Amniotic stem cell (primary cell): ENCODE measurements at places on chromosomes 4 and X.

DNA sequence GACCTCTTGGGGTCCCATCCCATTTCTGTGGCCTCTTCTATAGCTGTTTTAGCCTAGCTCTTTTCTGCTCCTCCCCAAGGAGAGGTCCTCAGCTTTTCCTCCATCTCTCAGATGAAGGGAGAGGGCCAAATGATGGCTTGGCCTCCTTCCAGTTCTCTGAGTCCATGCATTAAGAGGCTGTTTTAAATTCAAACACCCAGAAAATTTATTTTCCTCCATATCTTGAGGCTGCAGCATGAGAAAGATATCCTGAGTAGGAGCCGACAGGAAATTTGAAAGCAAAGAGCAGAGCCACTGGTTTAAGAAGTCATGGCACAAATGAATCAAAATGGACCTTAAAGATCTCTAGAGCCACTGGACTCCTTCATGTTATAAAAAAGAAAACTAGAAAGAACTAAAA lies 558.8 kb downstream of the MID1IP1 start:
- no peak for DNase-seq

- no peak for DNase-seq
These were observed 59.0 kb downstream of the ANXA10 start for GRCh38 chr4:168151327-168151726.

GRCh38 chr4:146640021-146640464 lies 1.4 kb downstream of the POU4F2 start:
- DNase-seq, result no peak

GRCh38 chr4:79207281-79207680 lies 118.6 kb downstream of the NAA11 start:
- DNase-seq, result no peak

DNA sequence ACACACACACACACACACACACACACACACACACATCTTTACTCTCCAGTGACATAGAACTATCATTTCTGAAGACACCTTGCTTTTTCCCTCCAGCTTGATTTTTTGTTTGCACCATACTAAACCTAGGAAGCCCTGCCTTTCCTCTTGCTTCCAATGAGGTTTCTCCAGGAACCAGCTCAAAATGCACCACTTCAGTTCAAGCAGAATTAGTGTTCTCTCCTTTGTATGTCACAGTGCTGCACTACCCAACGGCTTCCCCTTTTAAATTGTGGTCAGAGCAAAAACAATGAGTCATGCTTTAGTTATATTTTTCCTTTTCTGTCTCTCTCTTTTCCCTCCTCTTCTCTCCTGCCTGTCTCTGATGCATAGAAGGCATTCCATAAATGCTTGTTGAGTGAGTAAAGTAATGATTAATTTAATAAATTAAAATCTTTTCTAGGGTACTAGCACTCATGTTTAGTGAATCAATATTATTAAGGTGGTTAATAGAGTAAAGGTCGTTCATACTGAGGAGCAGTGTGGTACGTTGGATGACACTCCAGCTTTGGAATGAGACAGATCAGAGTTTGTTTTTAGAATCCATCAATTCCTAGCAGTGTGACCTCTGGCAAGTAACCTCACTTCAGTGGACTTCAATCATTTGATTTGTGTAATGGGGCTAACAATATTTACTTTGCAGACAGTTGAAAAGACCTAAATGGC lies 5.9 kb downstream of the RTL3 start:
- peak; percentile 4 for DNase-seq

DNA sequence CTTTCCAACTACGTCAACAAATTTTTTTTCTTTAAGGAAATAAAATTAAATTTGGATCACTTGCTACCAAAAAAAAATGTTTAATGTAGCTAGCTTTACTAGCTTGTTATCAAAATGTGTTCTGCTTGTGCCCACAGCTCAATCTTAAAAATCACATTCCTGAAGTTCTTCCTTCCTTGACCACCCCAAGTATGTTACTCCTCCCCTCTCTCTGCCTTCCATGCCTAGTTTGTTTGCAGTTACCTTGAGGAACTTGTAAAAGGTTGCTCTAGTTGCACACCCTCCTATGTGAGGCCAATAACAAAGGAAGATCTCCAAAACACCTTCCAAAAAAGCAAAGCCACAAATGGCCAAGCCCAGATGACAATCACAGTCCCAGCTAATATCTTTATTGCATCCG lies 19.6 kb upstream of the TMEM184C start:
- no peak for DNase-seq

GRCh38 chr4:80307774-80308465 lies 27.6 kb upstream of the CFAP299 start:
- DNase-seq, result peak; percentile 38

DNA sequence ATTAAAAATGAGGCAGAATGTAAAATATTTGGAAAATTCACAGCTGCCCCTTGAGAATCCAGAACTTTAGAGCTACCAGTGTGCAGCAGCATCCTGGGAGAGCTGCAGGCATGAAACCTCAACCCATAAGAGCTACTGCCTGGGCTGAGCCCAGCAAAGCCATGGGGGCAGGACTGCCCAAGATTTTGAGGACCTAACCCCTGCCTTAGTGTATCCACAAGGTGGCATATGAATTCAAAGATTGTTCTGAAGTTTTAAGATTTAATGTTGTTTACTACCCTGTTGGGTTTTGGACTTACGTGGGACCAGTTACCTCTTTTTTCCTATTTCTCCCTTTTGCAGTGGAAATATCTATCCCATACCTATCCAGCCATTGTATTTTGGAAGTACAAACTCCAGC lies 26.4 kb downstream of the CASP6 start:
- no peak for DNase-seq

- DNase-seq, result no peak
These were observed 46.3 kb downstream of the SPANXD start for GRCh38 chrX:141652286-141652685.

- no peak for DNase-seq
These were observed 696.9 kb downstream of the PCDH7 start for GRCh38 chr4:31417040-31417439.

DNA sequence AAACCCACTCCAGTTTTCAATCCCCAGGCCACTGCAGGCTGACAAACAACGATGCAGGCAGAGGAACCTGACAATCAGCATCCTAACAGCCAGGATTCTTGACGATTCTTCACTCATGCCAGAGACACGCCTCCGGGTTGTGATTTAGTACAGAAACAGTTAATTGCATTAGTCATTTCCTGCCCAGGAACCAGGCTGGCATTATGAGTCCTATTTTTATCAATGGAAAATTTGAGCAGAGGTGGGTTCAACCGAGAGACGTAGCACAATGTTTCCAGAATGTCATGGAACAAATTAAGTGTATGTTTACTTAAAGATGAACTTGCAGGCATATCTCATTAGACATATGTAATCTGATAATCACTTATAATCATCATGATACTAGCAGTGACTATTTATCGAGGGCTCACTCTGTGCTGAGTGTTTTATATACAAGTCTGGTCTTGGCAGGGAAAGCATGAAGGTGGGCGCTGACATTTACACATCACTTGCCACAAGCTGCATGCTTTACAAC lies 159.7 kb downstream of the NSUN7 start:
- DNase-seq, result peak; percentile 82

- DNase-seq, result peak; percentile 46
These were observed 25.5 kb upstream of the TMSB4X start for GRCh38 chrX:12949205-12949926.

GRCh38 chr4:53322696-53323095 lies 43.2 kb downstream of the SCFD2 start:
- DNase-seq, result no peak

- no peak for DNase-seq
These were observed 9.5 kb upstream of the TLR8 start for GRCh38 chrX:12896935-12897334.

- DNase-seq, result no peak
These were observed 1209.7 kb upstream of the PABPC4L start for GRCh38 chr4:135411251-135411650.

DNA sequence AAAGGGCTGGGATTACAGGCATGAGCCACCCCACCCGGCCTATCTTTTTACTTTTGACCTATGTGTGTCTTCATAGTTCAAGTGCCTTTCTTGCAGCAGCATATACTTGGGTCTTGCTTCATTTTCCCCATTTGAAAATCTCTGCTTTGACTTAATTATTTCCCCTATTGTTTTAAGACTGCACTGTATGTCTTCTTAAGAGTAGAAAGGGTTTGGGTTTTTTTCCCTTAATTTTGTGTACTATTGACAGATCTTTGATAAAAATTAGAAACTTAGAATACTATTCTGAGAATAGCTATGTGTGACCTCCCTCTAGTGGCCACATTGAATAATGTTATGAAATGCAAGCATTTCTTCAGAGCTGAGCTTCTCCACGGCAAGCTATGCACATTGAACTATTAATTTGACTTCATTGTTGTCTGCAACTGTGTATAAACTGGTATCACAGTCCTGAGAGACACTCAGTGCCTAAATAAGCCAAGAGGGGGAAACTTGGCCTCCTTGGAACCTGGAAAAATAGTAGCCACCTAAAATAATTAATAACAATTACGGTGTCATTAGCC lies 8.7 kb upstream of the SLC25A4 start:
- DNase-seq, result peak; percentile 38

DNA sequence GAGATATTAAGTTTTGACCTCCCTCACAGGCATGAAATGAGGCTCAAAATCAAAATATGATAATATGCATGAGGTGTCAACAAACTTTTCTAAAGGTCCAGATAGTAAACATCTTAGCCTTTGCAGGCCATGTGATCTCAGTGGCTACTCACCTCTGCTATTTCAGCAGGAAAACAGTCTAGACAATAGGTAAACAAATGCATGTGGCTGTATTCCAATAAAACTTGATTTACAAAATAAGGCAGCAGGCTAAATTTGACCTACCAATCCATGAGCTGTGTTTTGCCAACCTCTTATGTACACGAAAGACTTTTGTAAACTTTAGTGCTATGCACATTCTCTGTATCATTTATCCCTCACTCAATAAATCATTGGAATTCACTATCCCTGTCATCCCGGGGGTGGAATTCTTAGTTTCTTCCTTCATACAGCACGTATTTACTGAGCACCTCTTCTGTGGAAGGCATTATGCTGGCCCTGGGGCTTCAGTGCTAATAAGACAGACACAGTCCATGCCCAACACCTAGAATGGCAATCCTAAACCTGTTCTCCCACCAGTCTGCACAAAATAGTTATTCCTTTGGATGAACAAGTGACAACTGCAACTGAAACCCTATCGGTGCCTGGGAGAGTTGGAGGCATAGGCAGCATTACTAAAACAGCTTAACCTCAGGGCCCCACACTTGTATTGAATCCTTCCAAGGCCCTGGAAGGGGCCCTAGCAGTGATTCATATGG lies 19.9 kb downstream of the MAGEB17 start:
- no peak for DNase-seq

DNA sequence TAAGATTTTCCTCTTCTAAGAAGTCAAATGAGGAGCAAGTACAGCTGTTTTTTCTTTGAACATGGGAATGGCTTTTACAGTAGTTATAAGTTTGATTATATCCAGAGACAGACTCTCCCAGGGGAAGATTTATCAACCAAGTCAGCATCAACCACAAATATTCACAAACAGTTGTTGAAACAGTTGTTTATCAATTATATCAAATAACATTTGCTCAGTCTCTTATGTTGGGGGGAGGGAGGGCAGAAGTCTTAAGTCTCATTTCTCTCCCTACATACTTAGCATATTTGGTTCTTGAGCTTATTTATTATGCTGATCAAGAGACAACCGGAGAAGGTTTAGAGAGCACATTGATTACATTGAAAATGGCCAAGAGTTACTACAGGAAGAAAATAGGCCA lies 110.1 kb downstream of the FBXO8 start:
- no peak for DNase-seq

GRCh38 chrX:118975831-118976598 lies 1.6 kb downstream of the LONRF3 start:
- no peak for DNase-seq

- no peak for DNase-seq
These were observed 137.3 kb upstream of the PDLIM3 start for GRCh38 chr4:185672618-185673017.

- DNase-seq, result no peak
These were observed 214.3 kb upstream of the PPARGC1A start for GRCh38 chr4:24104158-24104565.

- no peak for DNase-seq
These were observed 240.1 kb upstream of the NOCT start for GRCh38 chr4:138775489-138775888.

DNA sequence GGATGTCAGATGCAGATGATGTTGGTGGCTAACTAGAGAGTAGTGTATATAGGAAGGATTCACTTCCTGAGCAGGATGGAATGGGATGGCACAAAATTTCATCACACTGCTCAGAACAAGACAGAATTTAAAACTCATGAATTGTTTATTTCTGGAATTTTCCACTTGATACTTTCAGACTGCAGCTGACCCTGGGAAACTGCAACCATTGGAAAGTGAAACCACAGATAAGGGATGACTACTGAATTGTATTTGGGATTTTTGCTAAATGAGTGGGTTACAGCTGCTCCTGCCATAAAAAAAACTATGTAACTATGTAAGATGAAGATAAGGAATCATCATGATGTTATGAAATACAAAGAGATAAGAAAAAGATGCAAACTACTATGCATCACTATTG lies 51.4 kb downstream of the NPY5R start:
- no peak for DNase-seq

- no peak for DNase-seq
These were observed 1066.0 kb upstream of the ADGRL3 start for GRCh38 chr4:60134099-60134498.

GRCh38 chr4:180832073-180832472 lies 1411.1 kb upstream of the TENM3 start:
- DNase-seq, result no peak

DNA sequence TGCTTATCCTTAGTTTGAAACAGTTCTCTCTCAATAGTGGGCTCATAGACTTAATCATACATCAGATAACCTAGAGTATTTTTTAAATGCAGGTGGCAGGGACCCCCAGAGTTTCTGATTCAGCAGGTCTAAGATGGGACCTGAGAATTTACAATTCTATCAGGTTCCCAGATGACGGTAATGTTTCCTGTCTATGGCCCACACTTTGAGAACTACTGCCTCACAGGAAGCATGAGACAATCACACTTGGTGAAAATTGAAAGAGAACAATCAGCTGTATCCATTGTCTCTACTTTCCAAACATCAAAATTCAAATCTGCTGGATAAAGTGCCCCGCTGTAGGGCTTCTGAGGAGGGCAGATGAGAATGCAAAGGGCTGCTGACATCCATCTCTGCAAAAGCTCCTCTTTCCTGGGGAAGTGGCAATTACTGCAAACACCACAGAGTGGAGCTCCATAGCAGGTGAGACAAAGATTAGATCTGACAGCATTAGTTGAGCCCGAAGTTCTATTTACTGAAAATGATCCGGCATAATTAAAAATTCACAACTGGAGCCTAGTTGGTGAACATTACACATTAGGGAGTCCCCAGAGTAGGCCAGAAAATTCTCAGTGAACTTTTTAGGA lies 187.8 kb upstream of the MBNL3 start:
- no peak for DNase-seq

DNA sequence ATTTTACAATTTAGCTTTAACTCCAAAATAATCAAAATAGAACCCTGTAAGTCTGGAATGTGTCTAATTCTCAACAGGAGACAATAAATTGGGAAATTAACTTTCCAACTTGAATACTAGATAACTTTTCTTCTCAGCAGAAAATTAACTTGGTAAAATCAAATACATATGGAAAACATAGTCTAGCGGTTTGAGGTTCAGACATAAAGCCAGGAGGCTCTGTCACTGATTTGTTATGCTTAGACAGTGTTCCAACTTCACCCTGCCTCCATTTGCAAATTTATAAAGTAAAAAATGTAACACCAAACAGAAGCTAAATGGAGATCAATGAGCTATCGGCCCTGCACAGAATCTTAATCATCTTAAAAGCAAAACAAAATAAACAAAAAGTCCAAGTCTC lies 46.3 kb downstream of the TBCK start:
- DNase-seq, result no peak
